ENCODE measurements at places on chromosomes 2 and 18. TPM values are rescaled to one million over a fixed set of nuclear protein-coding genes. Genes with fewer than 3 reads are reported as not detected.

GRCh38 chr18:9032519-9032918, 70.0 kb upstream of the NDUFV2 start:
- no peak for DNase-seq

DNA sequence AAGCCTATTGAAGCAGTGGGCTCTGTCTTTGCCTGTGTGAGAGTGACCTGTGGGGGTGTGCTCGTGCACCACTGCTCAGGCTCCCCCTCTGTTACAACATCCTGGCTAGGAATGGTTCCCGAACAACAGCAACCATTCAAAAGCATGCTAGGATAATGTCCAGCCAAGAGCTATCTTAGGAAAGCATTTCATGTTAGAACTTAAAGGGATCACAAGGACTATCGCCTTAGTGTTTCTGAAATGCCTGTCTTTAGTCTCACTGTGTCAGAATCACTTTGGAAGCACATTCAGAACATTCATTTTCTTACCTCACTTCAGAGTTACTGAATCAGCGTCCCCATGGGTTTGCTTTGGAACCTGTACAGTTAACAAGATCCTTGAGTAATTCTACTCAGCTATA, 134.9 kb upstream of the DSEL start:
- no peak for DNase-seq

GRCh38 chr2:168758970-168759820, 43.2 kb upstream of the NOSTRIN start:
- DNase-seq = no peak

DNA sequence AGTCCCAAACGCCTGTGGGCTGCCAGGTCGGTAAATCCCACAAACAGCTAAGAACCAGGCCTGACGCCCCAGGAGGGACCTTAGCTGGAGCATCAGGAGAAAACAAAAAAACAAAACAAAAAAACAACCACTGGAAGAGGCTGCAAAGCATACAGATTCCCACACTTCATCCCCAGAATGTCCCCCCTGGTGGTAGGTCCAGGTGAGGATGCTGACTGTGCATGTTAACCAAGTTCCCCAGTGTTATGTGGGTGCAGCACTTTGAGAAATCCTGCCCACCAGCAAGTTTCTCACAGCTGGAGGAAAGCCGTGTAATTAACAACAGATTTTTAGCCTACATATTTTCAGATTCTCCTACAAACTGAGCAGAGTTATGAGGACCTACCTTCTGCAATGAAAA, 15.1 kb downstream of the ST3GAL5 start:
- no peak for DNase-seq

- DNase-seq = no peak
These were observed 29.0 kb upstream of the EPAS1 start for GRCh38 chr2:46268196-46268595.

- no peak for DNase-seq
These were observed 45.5 kb downstream of the RNF152 start for GRCh38 chr18:61847164-61847791.

GRCh38 chr2:20526160-20526559, 79.3 kb downstream of the RHOB start:
- no peak for DNase-seq

- DNase-seq = peak; percentile 58
These were observed 767 bp upstream of the NPPC start for GRCh38 chr2:231926761-231927565.

DNA sequence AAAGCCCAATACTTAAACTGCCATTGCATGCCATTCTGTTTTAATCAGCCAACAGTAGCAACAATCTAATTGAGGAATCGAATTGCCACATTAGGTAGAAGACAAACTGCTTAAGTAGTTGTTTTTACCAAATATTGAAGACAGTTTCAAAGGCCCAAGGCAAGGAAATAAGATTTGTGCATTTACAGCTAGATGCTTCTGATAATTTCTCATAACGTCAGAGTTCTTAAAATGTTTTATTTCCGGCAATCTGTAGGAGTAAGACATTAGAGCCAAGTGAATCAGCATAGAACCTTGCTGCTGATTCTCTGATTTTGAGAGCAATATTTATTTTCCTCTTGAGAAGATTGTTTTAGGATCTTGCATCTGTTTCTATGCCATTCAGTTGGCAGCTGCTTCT, 174.3 kb downstream of the RBM43 start:
- no peak for DNase-seq

DNA sequence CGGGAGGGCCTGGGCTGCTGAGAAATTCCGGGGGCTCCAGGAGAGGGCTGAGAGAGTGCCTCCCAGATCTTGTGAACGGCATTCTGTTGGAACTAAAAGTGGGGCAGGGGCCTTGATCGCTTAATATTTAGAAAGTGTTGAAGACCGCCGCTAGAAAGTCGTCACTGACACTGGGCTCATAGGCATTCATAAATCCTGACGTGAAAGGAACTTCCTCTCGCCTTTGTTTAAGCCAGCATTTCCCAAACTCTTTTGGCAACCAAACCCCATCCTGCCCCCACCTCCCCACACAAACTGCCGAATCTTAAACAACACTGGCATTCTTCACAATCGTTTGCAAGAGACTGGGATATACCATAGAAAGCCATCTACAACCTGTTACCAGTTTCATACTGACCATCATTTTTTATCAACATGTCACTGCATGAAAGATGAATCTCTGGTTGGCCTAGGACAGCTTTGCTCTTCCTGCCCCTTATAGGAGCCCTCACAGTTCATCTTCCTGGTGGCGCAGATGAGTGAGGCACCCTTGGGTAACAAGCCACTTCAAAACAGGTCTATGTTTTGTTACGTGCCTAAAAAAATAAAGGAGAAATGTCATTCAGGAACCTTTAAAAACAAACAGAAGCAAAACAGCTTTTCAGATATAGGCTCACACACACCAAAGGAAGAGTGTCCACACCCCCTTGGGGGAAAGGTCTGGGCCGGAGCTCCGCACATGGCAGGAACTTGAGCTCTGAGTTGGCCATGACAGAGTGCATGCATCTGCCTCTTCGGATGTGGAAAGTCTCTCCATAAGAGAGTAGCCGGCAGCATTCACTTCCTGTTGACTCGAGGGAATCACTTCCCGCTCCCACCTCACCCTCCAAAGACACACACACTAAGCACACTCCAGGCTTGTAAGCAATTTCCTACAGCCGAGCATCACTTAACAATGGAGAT, 13.0 kb downstream of the MTERF4 start:
- no peak for DNase-seq

DNA sequence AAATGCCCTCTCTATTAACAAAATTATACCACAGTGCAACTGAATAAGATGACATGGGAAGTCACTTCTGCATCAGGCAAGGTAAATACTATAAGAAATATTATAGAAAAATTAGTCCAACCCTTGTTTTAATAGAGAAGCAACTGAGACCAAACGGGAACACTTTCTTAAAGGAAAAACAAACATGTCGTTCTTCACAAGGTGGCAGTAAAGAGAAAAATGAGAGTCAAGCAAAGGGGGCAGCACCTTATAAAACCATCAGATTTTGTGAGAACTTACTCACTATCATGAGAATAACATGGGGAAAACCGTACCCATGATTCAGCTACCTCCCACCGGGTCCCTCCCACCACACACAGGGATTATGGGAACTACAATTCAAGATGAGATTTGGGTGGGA, 481.7 kb upstream of the CRIM1 start:
- no peak for DNase-seq

- no peak for DNase-seq
These were observed 164.7 kb downstream of the GRB14 start for GRCh38 chr2:164456619-164457018.

Gene CRYGD
- total RNA-seq = not detected

Gene IKZF2
- total RNA-seq = 4.7 TPM

Gene CYRIA
- total RNA-seq = 5.1 TPM

Gene CAPN14
- total RNA-seq = 0.35 TPM

Gene MFSD2B
- total RNA-seq = not detected

Gene CROCC2
- not detected for total RNA-seq
